Fibroblast of lung (primary cell): ENCODE measurements at places on chromosomes 2 and 18.

DNA sequence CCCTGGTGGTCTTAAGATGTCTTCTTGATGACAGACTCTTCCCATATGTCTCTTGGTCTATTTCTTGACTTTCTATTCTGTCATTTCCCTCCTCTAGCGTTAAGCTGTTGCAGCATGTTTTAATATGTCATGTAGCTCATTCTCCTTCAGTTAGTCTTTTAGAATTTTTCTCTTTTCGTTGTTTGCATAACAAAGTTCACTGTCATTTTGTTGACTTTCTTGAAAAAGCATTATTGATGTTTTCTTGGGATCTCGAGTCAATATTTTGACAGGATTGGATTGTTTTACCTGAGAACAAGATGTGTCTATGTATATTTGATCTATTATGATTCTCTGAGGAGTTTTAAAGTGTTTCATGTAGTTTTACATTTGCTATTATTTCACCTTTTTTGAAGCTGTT, 24.8 kb downstream of the SOCS6 start:
- no peak for DNase-seq

DNA sequence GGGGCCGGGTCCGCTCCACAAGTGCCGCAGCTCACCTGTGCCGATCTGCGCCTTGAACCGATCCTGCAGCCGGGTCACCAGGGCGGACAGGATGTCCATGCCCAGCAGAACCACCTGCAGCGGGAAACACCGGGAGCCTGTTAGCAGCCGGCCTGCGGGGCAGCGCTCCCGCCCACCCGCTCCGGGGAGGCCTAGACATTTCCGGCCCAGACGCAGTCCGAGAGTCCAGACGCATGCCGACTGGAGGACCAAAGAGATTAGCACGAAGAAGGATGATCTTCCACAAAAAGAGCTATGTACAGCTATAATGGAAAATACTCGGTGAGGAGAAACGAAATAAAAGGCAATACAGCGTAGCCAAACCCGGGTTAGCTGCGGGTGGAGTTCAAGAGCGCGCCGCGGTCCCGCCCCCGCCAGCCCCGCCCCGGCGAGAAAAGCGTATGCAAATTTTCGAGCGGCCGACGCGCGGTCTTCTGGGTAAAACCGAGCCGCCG, 421 bp upstream of the RNU4ATAC start:
- peak; percentile 84 for DNase-seq

GRCh38 chr2:65662654-65663432, 230.4 kb upstream of the SPRED2 start:
- DNase-seq: peak; percentile 98

- no peak for DNase-seq
Measured at GRCh38 chr18:6950641-6951040, 167.0 kb downstream of the LAMA1 start.

DNA sequence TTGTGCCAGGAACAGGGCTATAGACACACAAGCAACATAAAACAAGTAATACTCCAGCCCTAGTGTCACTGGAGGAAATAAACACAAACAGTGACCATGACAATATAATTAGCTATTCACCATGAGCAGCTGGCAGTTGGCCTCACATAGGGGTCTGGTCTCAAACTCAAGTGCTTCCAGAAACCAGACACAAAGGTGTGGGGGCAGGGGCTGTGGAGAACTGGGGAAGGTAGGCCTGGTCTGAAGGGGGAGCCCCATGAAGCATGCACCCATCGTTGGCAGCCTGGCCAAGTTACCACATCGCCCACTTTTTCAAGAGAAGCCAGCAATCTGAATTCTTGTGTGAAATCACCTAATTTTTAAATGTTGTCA, 49.5 kb upstream of the SP3 start:
- DNase-seq: no peak

- DNase-seq: peak; percentile 62
Measured at GRCh38 chr2:44952143-44952805, 10.8 kb downstream of the SIX3 start.

- no peak for DNase-seq
Measured at GRCh38 chr2:126898636-126899035, at the start of gene TEX51. Gene TEX51, plus strand, starts transcription at chr2:126898890. Its CDS starts 29 bp downstream, at chr2:126898919.

DNA sequence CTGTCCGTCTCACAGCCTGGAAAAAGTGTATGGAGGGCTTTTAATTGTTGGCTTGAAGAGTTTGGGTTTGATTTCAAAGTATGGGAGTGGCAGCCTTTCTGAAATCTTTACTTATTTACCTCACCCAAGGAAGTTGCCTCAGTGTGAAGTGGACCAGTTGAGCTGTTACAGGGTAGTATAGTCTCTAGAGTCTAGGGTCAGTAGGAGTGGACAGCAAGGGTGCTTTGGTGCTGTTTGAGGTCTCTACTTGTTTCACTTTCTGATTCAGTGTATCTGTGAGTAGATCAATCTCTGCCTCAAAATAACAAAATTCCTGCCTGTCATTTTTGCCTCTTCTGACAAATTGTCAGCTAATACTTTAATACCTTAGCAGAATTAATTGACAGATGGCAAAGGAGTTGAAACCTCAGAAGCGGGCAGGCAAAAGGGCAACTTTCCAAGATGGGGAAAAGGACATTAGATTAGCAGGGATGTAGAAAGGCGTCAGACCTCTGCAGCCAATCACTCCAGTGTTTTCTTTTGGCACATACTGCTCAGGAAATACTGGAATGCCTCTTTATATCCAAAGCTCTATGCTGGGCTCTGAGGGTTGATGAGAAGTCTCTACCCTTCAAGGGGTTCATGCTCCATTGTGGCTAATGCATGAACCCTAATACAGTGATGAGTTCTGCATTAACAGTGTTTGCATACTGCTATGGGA, 5.9 kb downstream of the RIOK3 start:
- no peak for DNase-seq

DNA sequence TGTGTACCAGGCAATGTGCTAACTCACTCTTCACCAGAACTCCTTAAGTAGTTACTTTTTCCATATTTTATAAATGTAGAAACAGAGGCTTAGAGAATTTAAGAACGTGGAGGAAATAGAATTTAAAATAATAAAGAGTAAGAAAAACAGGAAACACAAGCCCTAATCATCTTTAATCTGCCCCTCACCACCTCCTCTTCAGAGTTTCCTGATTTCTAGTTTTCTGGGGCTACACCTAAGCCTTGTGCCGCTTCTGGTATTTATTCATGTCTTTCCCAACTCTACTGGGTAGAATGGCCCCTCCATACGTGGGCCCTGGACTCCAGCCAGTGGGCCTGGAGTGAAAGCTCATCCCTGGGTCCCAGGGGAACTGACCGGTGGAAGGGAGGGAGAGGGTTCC, 85.4 kb downstream of the RTN4 start:
- DNase-seq: no peak

DNA sequence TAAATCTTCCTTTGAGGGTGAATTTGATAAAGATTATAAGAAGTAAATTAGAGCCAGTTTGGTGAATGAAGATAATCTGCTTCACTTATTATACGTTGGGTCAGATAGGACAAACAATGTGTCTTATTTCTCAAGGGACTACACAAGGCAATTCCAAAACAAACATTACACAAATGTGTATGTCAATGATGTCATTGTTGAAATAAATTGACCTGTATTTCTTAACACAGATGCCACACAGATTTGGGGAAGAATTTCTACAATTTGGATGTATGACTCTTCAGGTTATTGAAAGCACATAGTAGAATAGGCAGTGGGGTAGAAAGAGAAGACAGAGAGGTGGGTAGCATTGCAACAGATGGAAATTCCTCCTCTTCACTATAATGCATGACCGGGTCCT, 6.9 kb upstream of the CRIM1 start:
- DNase-seq: no peak

DNA sequence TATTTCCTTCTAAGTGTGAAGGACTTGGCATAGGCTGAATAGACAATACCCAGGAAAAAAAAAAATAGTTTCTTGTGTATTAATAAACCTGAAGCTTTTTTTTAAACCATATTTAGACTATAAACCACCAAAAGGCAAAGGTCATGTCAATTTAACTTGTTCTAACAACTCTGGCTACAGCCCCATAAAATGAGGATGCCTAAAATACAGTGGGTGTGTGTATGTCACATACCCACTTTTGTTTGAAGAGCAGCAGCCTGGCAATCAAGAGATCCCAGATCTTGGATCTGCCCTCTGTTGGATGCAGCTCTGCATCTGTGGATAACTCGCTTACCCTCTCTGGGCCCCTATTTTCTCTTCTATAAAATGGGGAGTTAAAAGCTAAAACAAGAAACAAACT, 65.4 kb downstream of the SATB2 start:
- DNase-seq: peak; percentile 8

- DNase-seq: peak; percentile 30
Measured at GRCh38 chr2:3712831-3713503, 9.6 kb downstream of the DCDC2C start.

DNA sequence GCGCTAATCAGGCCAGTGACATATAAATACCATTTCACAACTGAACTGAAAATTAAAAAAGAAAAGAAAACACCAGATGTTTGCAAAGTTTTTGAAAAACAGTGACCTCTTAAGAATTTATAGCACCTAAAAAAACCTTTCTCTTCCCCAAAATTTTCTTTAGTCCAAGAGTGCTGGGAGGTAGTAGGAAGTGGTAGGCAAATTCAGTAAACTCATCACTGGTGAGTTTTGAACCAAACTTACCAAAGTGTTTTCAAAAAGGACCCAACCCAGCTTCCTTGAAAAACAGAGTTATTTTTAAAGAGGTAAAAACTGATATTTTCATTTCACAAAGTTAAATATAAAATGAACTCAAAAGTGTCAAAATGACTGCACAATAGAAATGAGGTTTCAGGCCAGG, 90.4 kb downstream of the TMEM247 start:
- DNase-seq: no peak

DNA sequence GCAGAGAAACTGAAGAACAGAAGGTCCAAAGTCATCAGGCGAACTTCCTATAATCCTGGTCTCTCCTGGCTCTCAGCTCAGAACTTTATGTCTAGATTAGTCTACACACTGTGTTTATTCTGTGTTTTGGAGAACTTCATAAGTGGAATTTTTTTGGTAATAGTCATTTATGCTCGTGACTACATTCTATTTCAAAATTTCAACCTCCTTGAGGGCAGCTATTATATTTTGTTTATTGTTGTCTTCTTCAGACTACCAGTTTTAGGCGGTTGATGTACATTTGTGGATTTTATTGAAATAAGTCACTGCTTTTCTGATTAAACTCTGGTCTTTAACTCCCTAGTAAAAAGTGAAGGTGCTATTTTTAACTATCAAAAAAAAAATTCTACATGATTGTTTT, 816.6 kb downstream of the SATB2 start:
- DNase-seq: no peak

DNA sequence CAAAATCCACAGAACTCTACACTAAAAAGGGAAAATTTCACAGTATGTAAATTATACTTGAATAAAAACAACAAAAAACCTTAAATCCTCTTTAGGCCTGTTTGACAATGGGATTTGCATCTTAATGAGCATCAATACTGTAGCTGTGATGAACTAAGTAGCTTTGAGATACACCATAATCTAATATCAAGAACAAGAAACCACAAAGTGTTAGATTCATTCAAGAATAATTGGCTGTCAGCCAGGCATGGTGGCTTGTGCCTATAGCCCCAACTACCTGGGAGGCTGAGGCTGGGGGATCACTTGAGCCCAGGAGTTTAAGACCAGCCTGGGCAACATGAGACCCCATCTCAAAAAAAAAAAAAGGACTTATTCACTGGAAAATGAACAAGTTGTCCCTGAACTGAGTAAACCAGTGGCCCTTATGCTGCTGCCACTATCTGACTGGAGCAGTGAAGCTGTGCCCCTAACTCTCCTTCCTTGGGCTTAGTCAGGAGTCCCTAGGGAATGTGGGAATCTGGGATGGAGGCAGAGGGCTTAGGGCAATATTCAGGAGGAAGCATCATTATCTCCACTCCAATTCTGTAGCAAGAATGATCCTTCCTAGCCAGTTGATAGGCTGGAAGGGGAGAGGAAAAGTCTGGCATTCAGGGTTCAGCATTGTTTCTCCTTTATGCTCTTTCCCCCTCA, 88.5 kb downstream of the PRKCE start:
- DNase-seq: no peak

DNA sequence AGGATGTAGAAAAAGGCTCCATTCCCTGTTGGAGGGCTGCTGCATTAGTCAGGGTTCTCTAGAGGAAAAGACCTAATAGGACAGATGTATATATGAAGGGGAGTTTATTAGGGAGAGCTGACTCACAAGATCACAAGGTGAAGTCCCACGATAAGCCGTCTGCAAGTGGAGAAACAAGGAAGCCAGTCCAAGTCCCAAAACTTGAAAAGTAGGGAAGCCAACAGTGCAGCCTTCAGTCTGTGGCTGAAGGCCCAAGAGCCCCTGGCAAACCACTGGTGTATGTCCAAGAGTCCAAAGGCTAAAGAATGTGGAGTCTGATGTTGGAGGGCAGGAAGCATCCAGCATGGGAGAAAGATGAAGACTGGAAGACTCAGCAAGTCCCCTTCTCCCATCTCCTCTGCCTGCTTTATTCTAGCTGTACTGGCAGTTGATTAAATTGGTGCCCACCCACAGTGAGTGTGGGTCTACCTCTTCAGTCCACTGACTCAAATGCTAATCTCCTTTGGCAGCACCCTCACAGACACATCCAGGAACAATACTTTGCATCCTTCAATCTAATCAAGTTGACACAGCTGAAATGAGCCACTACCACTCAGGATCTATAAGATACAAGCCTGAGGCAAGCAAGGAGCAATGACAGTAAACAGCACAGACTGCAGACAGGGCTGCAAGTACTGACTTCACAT, 30.0 kb upstream of the ATG16L1 start:
- DNase-seq: peak; percentile 38

DNA sequence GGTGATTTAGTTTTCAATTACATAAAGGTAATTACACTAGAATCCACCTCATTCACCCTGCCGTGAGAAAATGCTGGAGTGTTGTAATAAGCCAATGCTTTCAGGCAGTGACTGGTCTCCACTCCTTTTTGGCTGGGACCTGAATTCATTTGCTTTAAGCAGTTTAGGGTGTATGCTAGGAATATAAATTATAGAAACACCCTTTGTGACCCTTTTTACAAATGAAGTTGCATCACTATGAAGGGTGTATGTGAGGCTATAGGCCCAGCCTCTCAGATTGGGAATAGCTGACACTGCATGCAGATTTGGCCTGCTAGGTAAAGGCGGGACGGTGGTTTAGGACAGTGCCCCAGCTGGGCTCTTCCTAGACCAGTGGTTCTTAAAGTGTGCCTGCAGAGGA, 50.8 kb upstream of the NFE2L2 start:
- DNase-seq: peak; percentile 46

- DNase-seq: no peak
Measured at GRCh38 chr18:44951748-44952147, 271.1 kb downstream of the SETBP1 start.

- no peak for DNase-seq
Measured at GRCh38 chr18:2108591-2108990, 462.7 kb downstream of the METTL4 start.

DNA sequence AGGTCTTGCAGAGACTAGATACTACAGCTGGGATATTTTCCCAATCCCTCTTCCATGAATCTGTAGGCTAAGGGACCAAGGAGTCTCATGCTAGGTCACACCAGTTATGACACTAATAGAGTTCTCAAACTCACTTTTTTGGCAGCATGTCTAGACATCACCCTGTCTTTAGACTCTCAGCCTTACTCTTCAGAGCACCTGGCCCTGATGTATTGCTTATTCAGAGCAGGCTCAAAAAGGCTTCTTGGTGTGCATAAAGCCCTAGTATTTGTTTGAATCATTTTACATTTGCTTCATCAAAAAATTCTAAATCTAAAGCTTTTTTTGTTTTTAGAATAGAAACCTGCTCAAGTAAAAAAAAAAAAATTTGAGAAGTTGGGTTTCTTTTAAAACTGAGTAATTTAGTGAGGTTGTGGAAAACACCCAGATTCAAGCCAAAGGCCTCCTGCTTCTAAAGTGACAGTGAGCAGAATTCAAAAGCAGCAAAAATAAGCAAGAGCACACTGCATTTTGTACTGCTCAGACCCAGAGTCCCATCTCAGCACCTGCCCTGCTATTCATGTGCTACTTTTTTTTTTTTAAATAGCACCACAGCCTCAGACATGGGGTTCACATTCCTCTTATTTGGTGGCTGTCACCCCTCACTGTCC, 18.0 kb upstream of the DNAH6 start:
- no peak for DNase-seq
